Kidney (tissue), 22 donors: ENCODE measurements at places on chromosomes 16 and 17. TPM values are rescaled to one million over a fixed set of nuclear protein-coding genes. Genes with fewer than 3 reads are reported as not detected.

TP53TG3 gene
- total RNA-seq: not detected

SEPTIN1 gene
- total RNA-seq: 12.8 TPM

GGT6 gene
- 16.8 TPM for total RNA-seq

MT1E gene
- total RNA-seq: 258 TPM

TBC1D3H gene
- total RNA-seq: not detected

SLC5A11 gene
- total RNA-seq: 1.2 TPM

- peak within 1 kb of the TSS; percentile 35 for H3K4me3 ChIP-seq
- H3K27ac ChIP-seq: no peak within 1 kb of the TSS
- no peaks in the 10 kb centered on the region for H3K27me3 ChIP-seq
- peak; percentile 84 for DNase-seq
Observed at GRCh38 chr17:7704601-7705268, at the start of gene EFNB3. Gene EFNB3, plus strand, starts transcription at chr17:7705202. Its CDS starts 397 bp downstream, at chr17:7705599.

DNA sequence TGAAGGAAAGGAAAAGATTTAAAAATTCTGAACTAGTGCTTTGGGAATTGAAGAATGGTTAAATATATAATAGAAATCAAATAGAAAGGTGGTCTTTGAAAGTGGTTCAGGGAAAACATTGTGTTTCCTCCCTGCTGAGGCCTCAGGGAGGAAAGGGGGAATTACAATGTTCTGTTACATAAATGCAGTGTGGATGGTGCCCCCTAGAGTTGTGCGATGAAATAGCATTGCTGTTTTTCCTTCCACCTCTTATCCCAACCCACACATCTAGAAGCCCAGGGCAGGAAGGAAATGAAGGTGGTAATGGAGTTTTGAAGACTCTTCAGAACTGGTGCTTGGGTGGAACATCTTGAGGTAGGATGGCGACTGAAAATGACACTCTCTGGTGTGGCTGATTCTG is 6.4 kb upstream of the TOX3 start:
- no peak overlapping the region for H3K27ac ChIP-seq
- no peak overlapping the region for H3K4me3 ChIP-seq
- H3K4me1 ChIP-seq: no peaks in the 10 kb centered on the region

DNA sequence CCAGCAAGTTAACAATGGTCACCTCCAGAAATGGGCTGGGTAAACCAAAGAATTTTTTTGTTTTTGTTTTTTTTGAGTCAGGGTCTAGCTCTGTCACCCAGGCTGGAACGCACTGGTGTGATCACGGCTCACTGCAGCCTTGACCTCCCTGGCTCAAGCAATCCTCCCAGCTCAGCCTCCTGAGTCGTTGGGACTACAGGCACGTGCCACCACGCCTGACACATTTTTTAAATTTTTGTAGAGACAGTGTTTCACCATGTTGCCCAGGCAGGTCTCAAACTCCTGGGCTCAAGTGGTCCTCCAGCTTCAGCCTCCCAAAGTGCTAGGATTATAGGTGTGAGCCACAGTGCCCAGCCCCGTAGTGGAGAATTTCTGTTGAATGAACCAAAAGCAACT is 1.7 kb downstream of the SPSB3 start:
- H3K27ac ChIP-seq: no peak overlapping the region
- no peak for DNase-seq
- H3K4me1 ChIP-seq: peaks cover 16% of the 10 kb centered on the region
- peak overlapping the region; percentile 88 for H3K4me3 ChIP-seq

DNA sequence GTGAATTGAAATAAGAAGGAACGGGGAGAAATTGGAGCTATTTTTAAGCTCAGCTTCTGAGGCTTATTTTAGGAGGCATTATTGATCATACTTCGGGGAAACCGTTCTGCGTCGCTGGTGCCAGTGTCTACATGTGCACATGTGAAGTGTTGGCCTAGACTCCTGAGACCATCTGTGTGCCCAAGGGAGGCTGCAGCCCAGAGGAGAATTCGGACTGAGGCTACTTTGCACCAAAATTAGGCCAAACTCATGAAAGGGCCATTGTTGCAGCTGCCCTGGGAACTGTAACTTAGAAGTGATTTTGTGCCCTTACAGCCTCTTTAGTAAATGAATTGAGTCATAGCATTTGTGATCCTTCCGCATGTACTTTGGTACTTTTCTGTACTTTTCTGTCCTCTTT is 102.0 kb upstream of the NOL11 start:
- H3K4me1 ChIP-seq: no peaks in the 10 kb centered on the region
- H3K36me3 ChIP-seq: no peaks in the 10 kb centered on the region
- DNase-seq: no peak
- H3K4me3 ChIP-seq: no peak overlapping the region
- H3K27ac ChIP-seq: no peak overlapping the region

GRCh38 chr17:29283496-29283895 is 10.5 kb downstream of the NUFIP2 start:
- H3K4me3 ChIP-seq: no peak overlapping the region
- H3K4me1 ChIP-seq: peaks cover 17% of the 10 kb centered on the region
- H3K27ac ChIP-seq: no peak overlapping the region
- H3K36me3 ChIP-seq: peaks cover 44% of the 10 kb centered on the region
- no peaks in the 10 kb centered on the region for H3K27me3 ChIP-seq

DNA sequence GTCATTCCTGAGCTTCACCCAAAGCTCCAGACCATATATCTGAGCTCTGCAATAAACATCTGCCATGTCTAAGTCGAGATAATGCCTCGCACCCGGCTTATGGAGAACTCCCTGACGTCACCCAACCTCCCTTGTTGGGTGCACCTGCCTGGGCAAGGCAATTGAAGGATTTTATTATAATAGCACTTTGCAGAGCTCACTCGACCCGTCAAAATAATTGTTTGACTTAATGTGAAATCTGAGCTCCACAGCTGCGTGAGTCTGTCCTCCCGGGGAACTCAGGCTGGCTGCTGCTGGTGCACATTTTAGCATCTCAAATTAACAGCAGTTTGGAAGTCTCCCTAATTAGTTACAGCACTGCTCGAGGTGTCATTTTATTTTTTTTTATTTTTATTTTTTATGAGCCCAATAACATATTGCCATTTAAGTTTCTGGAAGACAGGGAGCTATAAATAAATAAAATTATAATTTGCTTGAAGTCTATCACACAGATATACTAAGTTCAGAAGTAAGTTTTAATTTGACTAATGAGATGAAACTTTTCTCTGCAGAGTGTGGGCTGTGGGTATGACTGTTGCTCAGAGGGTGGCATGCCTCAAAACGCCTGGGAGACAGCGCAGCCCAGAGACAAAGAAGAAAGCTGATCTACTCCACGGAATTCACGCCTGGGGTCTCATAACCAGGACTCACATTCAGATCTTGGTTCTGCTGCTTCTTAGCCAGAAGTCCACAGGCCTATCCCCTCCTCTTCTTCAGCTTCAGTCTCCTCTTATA is 401.4 kb upstream of the C16orf82 start:
- H3K4me3 ChIP-seq: no peak overlapping the region
- no peaks in the 10 kb centered on the region for H3K4me1 ChIP-seq
- no peak overlapping the region for H3K27ac ChIP-seq

GRCh38 chr16:53087101-53087500 is 32.3 kb downstream of the CHD9 start:
- H3K36me3 ChIP-seq: no peaks in the 10 kb centered on the region
- peaks cover 3% of the 10 kb centered on the region for H3K4me1 ChIP-seq
- DNase-seq: no peak
- no peaks in the 10 kb centered on the region for H3K27me3 ChIP-seq
- no peak overlapping the region for H3K4me3 ChIP-seq

DNA sequence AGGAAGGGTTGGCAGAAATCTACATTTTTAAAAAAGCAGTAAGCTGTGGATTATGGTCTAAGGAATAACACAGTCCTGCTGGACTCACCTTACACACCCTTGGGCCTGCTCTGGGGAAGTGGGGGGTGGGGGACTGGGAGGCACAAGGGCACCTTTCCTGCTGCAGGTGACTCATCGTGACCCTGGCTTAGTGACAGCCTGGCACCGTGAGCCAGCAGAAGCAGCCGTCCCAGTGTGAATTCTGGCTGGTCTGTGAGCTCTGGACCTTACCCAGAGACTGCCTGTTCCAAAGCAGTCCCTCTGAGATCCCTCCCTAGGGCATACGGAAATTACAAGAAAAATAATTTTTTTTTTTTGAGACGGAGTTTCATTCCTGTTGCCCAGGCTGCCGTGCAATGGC is 4.2 kb upstream of the CRK start:
- no peaks in the 10 kb centered on the region for H3K27me3 ChIP-seq
- no peak overlapping the region for H3K4me3 ChIP-seq
- H3K27ac ChIP-seq: no peak overlapping the region
- no peak for DNase-seq
